ENCODE measurements at places on chromosomes 5 and 9.

GRCh38 chr5:135993335-135993879, 35.4 kb upstream of the TGFBI start:
- DNase-seq: peak; percentile 93

- peak; percentile 31 for DNase-seq
Measured at GRCh38 chr9:133994353-133995011, 2.4 kb upstream of the VAV2 start.

- no peak for DNase-seq
Measured at GRCh38 chr5:112306956-112307355, 112.1 kb downstream of the EPB41L4A start.

DNA sequence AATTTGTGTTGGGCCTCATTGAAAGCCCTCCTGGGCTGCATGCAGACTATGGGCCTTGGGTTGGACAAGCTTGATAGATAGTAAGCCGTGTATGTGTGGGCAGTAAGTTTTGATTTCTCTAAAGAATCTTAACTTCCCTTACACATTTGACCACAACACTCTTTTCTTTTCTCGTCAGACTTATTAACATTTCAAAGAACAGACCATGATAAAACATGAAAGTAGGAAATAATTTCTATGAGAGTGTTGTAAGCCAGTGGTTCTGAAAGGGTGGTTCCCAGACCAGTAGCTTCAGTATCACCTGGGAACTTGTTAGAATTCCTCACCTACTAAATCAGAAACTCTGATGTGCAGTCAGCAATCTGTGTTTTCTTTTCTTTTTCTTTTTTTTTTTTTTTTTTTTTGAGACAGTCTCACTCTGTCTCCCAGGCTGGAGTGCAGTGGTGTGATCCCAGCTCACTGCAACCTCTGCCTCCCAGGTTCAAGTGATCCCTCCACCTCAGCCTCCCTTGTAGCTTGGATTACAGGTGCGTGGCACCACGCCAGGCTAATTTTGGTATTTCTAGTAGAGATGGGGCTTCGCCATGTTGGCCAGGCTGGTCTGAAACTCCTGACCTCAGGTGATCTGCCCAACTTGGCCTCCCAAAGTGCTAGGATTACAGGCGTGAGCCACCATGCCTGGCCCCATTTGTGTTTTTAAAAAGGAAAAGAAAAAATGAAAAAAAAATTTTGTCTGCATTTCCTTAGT, 20.0 kb upstream of the GCNT1 start:
- DNase-seq: no peak

- DNase-seq: no peak
Measured at GRCh38 chr5:122937914-122938313, 92.5 kb downstream of the SNX24 start.

- peak; percentile 93 for DNase-seq
Measured at GRCh38 chr9:83304686-83305085, 233.5 kb downstream of the FRMD3 start.

DNA sequence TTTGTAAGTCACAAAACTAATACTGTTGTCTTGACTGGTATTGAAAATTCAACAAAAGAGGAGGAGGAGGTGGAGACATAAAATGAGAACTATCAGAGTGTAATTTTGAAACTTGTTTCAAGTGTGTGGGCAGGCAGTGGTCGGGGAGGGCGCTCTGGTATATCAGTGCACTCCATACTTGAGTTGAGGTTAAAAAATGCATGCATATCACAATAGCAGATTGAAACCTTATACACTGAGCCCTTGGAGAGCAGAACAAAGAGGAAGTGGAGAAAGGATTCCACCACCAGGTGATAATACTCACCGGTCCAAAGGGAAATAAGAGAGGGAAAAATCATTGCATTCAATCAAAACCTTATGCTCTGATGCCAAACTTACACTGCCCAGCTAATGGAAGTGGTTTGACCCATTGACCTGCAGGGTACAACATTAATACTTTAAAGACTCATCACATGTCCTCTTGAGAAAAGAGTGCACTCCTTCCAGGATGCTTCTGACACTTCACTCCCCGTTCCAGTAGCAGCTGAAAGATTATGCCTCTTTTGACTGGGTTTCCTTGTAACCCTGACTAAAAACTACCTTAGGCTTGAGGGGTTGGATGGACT, 79.5 kb upstream of the FAM169A start:
- DNase-seq: no peak

DNA sequence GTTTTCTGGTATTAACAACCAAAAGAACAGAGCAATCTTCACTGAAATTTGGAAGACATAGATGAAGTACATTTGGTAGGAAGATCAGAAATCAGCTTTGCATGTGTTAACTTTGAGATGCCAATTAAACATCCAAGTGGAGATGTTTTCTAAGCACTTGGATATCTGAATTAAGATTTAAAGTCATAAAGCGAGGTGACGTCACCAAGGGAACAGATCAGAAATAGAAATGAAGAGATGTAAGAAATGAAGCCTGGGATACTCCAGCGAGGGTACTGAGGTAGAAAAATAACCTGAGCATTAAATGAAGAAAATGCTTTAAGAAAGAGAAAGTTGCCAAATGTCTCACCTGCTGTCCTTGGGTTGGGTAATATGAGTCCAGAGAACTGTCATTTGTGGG, 1223.3 kb downstream of the MAT2B start:
- no peak for DNase-seq
